ENCODE measurements at places on chromosomes 6 and 20. TPM values are rescaled to one million over a fixed set of nuclear protein-coding genes. Genes with fewer than 3 reads are reported as not detected.

The RIMS1 gene
- 0.16 TPM for total RNA-seq

The HTR1E gene
- total RNA-seq: not detected

The CSNK2A1 gene
- 74.7 TPM for total RNA-seq

The RIPPLY2 gene
- total RNA-seq: not detected

The ZBTB46 gene
- total RNA-seq: 54.7 TPM

All from bronchial smooth muscle cell (primary cell).